ENCODE measurements at places on chromosomes 16 and 17. TPM values are rescaled to one million over a fixed set of nuclear protein-coding genes. Genes with fewer than 3 reads are reported as not detected.

- no peaks in the 10 kb centered on the region for H3K36me3 ChIP-seq
- H3K4me3 ChIP-seq, result no peak overlapping the region
- peaks cover 11% of the 10 kb centered on the region for H3K4me1 ChIP-seq
- H3K27ac ChIP-seq, result peak overlapping the region; percentile 96
- DNase-seq, result no peak
Observed at GRCh38 chr17:59328601-59329000, 2.9 kb upstream of the YPEL2 start.

- H3K27me3 ChIP-seq, result no peaks in the 10 kb centered on the region
- no peak overlapping the region for H3K27ac ChIP-seq
- no peaks in the 10 kb centered on the region for H3K36me3 ChIP-seq
- H3K4me1 ChIP-seq, result no peaks in the 10 kb centered on the region
Observed at GRCh38 chr16:50244140-50244503, 22.2 kb upstream of the ADCY7 start.

DNA sequence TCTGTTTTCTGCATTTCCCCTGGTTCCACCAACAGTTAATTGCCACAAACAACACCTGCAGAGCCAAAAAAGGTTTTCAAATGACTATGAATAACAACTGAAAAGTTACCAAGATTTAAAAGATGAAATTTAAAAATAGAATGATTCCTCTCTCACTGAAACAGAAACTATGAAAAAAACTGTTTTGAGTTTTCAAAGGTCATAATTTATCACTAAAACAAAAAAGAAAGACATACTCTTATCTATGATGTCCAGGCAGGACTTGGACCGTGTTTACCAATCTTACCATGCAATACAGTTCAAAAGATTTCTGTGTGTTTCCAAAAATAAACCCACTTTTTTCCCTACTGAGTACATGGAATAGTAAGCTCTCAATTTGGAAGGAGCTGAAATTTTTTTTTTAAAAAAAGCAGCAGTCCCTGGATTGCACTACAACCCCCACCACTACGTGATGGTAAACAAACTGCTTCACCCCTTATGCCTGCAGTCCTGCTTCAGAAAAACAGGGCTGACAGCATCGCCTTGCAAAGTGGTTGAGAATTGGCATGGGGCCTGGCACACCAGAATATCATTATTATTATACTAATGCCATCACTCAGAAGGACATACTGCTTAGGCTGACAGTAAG is 8.5 kb downstream of the TXNDC11 start:
- H3K36me3 ChIP-seq, result peaks cover 3% of the 10 kb centered on the region
- no peak overlapping the region for H3K27ac ChIP-seq
- no peak overlapping the region for H3K4me3 ChIP-seq
- peaks cover 69% of the 10 kb centered on the region for H3K4me1 ChIP-seq

GRCh38 chr16:11470676-11471415 is 115.9 kb downstream of the LITAF start:
- no peaks in the 10 kb centered on the region for H3K36me3 ChIP-seq
- peaks cover 8% of the 10 kb centered on the region for H3K4me1 ChIP-seq
- no peak for DNase-seq
- no peaks in the 10 kb centered on the region for H3K27me3 ChIP-seq
- no peak overlapping the region for H3K27ac ChIP-seq

Gene ALOX12
- not detected for total RNA-seq

DNA sequence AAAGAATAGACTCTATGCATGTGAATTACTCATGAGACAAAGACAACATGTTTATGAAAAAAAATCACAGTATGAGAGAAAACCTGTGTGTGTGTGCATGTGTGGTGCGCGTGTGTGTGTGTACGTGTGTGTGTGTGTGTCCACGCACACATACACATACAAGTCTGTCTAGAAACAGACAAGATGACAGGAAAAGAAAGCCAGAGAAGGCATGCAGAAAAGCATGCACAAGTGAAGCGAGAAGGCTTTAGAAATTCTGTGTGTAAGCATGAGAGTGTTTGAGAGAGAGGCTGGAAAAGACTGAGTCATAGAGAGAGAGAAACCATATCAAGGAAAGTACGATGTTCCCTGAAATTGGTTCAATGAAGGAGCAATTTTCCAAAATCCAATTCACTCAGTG is 566.4 kb upstream of the C16orf82 start:
- H3K27ac ChIP-seq, result no peak overlapping the region
- H3K27me3 ChIP-seq, result no peaks in the 10 kb centered on the region

GRCh38 chr17:6994666-6995256 is 1.1 kb upstream of the ALOX12 start:
- no peak overlapping the region for H3K27ac ChIP-seq
- H3K4me3 ChIP-seq, result no peak overlapping the region
- no peaks in the 10 kb centered on the region for H3K4me1 ChIP-seq
- DNase-seq, result no peak
- no peaks in the 10 kb centered on the region for H3K27me3 ChIP-seq

- H3K36me3 ChIP-seq, result no peaks in the 10 kb centered on the region
- H3K4me1 ChIP-seq, result no peaks in the 10 kb centered on the region
- DNase-seq, result no peak
- no peak within 1 kb of the TSS for H3K4me3 ChIP-seq
- H3K27ac ChIP-seq, result no peak within 1 kb of the TSS
Observed at GRCh38 chr17:43758497-43759174, at the start of gene SOST. Gene SOST (minus strand): TSS chr17:43758791. CDS start chr17:43758741, 50 bp downstream.

DNA sequence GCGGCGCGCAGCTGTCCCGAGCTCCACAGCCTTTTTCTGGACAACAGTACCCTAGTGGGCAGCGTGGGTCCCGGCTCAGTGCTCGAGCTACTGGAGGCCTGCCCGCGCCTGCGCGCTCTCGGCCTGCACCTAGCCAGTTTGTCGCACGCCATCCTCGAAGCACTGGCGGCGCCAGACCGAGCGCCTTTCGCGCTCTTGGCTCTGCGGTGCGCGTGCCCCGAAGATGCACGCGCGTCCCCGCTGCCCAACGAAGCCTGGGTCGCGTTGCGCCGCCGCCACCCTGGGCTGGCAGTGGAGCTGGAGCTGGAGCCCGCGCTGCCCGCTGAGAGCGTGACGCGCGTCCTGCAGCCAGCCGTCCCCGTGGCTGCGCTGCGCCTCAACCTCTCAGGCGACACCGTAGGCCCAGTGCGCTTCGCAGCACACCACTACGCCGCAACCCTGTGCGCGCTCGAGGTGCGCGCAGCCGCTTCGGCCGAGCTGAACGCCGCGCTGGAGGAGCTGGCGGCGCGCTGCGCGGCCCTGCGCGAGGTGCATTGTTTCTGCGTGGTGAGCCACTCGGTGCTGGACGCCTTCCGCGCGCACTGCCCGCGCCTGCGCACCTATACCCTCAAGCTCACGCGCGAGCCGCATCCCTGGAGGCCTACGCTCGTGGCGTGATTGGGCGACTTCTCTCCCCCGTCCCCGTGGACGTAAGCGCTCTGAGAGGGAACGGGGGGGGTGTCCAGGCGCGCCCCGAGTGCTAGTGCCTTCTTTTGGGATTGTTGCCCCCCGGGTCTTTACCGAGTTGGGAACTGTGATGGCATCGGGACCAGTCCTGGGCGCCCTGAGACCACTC is 1.2 kb upstream of the HSF4 start:
- H3K27me3 ChIP-seq, result no peaks in the 10 kb centered on the region
- no peaks in the 10 kb centered on the region for H3K36me3 ChIP-seq
- DNase-seq, result no peak
- H3K27ac ChIP-seq, result no peak overlapping the region
- H3K4me1 ChIP-seq, result peaks cover 18% of the 10 kb centered on the region
- peak overlapping the region; percentile 17 for H3K4me3 ChIP-seq

DNA sequence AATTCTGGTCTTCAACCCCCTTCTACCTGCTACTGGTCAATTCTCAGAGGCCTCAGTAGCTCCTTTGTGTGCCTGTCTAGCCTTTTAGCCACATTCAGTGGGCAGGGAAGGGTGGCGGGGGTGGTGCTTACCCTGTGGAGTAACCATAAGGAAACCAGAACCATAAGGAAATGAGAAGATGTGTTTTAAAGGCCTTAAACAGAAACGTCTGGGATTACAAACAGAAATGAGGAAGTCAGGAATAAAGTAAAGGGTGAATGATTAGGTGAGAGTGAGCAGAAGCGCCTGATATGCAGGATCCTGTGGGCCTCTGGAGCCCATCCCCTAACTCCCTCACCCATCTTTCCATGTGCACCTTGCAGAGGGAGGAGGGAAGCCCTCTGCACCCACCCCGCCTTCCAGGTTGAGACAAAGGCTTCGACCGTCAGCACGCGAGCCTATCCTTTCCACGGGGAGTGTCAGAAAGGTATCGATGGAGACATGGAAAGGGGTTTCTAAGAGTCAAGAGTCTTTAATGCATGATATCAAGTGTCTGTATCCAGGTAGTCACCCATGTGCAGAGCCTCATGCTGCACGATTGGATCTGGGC is 20.4 kb downstream of the KIAA0513 start:
- H3K36me3 ChIP-seq, result no peaks in the 10 kb centered on the region
- peak overlapping the region; percentile 52 for H3K27ac ChIP-seq
- no peaks in the 10 kb centered on the region for H3K27me3 ChIP-seq
- H3K4me3 ChIP-seq, result no peak overlapping the region
- no peak for DNase-seq

DNA sequence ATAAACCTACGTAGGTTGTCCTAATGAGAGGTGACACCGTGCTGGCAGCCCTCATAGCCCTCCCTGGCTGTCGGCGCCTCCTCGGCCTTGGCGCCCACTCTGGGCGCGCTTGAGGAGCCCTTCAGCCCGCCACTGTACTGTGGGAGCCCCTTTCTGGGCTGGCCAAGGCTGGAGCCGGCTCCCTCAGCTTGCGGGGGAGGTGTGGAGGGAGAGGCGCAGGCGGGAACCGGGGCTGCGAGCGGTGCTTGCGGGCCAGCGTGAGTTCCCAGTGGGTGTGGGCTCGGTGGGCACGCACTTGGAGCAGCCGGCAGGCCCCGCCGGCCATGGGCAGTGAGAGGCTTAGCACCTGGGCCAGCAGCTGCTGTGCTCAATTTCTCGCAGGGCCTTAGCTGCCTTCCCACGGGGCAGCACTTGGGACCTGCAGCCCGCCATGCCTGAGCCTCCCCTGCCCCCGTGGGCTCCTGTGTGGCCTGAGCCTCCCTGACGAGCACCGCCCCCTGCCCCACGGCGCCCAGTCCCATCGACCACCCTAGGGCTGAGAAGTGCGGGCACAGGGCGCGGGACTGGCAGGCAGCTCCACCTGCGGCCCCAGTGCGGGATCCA is 40.1 kb upstream of the AMZ2 start:
- H3K36me3 ChIP-seq, result no peaks in the 10 kb centered on the region
- no peaks in the 10 kb centered on the region for H3K4me1 ChIP-seq
- H3K27ac ChIP-seq, result no peak overlapping the region
- DNase-seq, result no peak
- H3K4me3 ChIP-seq, result no peak overlapping the region
- H3K27me3 ChIP-seq, result no peaks in the 10 kb centered on the region

Gene CDH1
- 258 TPM for total RNA-seq

Gene ALOX12B
- total RNA-seq, result not detected

GRCh38 chr17:45425125-45425983 is 7.3 kb downstream of the ARHGAP27 start:
- H3K27ac ChIP-seq, result peak overlapping the region; percentile 67
- peak overlapping the region; percentile 5 for H3K4me3 ChIP-seq
- H3K27me3 ChIP-seq, result no peaks in the 10 kb centered on the region
- H3K4me1 ChIP-seq, result peaks cover 3% of the 10 kb centered on the region
- no peaks in the 10 kb centered on the region for H3K36me3 ChIP-seq

- H3K4me1 ChIP-seq, result no peaks in the 10 kb centered on the region
- no peak overlapping the region for H3K4me3 ChIP-seq
- H3K27ac ChIP-seq, result no peak overlapping the region
- H3K27me3 ChIP-seq, result no peaks in the 10 kb centered on the region
- DNase-seq, result no peak
Observed at GRCh38 chr17:64531955-64532371, 25.2 kb downstream of the CEP95 start.

DNA sequence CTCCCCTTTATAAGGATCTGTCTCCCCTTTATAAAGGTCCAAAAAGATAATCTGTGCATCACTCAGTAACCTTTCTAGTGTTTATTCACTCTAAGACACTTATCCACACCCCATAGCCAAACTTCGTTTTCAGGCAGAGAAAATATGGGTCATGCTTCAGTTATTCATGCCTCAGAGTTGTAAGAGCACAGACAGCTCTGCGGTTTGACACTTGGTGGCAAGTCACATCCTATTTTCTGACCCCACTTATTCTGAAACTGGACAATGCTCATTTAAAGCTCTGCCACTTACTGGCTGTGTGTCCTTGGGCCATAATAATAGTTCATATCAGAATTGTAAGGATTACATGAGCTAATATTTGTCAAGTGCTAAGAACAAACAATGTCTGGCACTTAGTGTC is 2.0 kb upstream of the KRTAP2-1 start:
- H3K27ac ChIP-seq, result no peak overlapping the region
- DNase-seq, result no peak
- H3K4me3 ChIP-seq, result no peak overlapping the region
- H3K4me1 ChIP-seq, result no peaks in the 10 kb centered on the region

Gene MYH13
- total RNA-seq, result not detected

Gene NDEL1
- 28.8 TPM for total RNA-seq

Gene KCNJ18
- total RNA-seq, result not detected

GRCh38 chr17:68054296-68054900 is 18.9 kb downstream of the KPNA2 start:
- DNase-seq, result no peak
- H3K4me3 ChIP-seq, result no peak overlapping the region
- H3K27me3 ChIP-seq, result no peaks in the 10 kb centered on the region

- no peak overlapping the region for H3K27ac ChIP-seq
- H3K27me3 ChIP-seq, result no peaks in the 10 kb centered on the region
- H3K4me3 ChIP-seq, result no peak overlapping the region
- DNase-seq, result no peak
Observed at GRCh38 chr16:17798716-17799115, 328.0 kb upstream of the XYLT1 start.

- no peaks in the 10 kb centered on the region for H3K27me3 ChIP-seq
- DNase-seq, result no peak
- H3K27ac ChIP-seq, result no peak overlapping the region
- H3K4me1 ChIP-seq, result no peaks in the 10 kb centered on the region
- H3K4me3 ChIP-seq, result no peak overlapping the region
- no peaks in the 10 kb centered on the region for H3K36me3 ChIP-seq
Observed at GRCh38 chr17:36667922-36668321, 66.5 kb downstream of the MRM1 start.

DNA sequence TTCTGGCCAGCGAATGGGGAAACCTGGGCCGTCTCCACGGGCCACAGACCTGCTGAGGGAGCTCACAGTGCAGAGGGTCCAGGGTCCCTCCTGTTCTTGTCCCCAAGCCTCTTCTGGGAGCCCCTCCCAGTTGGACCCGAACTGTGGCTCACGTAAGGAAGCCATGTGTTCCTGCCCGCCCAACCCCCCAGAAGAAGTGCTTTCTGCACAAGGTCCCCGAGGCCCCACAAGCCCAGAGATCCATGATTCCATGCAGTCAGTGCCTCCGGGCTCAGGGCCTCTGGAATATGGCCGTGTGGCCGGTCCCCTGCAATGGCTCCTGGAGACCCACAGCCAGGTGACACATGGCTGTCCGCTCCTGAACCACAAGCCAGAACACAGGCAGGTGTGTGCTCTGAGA is 272.4 kb downstream of the C16orf95 start:
- H3K4me1 ChIP-seq, result no peaks in the 10 kb centered on the region
- no peak overlapping the region for H3K4me3 ChIP-seq
- H3K27ac ChIP-seq, result no peak overlapping the region
- peak; percentile 45 for DNase-seq
- no peaks in the 10 kb centered on the region for H3K27me3 ChIP-seq
- no peaks in the 10 kb centered on the region for H3K36me3 ChIP-seq
